Fibroblast of skin of right biceps (primary cell): ENCODE measurements at places on chromosomes 12 and 14.

GRCh38 chr12:95851606-95852005 lies 7.1 kb upstream of the SNRPF start:
- DNase-seq, result no peak

GRCh38 chr14:81473456-81474147 lies 60.1 kb downstream of the SEL1L start:
- DNase-seq, result no peak

GRCh38 chr12:51051787-51052186 lies 3.7 kb downstream of the LETMD1 start:
- no peak for DNase-seq

DNA sequence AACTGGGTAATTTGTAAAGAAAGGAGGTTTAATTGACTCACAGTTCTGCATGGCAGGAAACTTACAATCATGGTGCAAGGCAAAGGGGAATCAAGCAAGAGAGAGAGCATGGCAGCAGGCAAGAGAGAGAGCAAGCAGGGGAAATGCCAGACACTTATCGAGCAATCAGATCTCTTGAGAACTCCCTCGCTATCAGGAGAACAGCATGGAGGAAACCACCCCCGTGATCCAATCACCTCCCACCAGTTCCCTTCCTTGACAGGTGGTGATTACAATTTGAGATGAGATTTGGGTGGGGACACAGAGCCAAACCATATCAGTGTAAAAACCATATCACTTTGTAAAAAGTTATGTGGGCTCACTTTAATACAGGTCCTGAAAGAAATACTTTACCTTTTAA lies 56.4 kb upstream of the NEDD1 start:
- no peak for DNase-seq

- DNase-seq, result peak; percentile 79
These were observed 1047.5 kb upstream of the FLRT2 start for GRCh38 chr14:84482256-84483071.

GRCh38 chr12:112116232-112117060 lies 7.9 kb upstream of the NAA25 start:
- DNase-seq, result peak; percentile 67

DNA sequence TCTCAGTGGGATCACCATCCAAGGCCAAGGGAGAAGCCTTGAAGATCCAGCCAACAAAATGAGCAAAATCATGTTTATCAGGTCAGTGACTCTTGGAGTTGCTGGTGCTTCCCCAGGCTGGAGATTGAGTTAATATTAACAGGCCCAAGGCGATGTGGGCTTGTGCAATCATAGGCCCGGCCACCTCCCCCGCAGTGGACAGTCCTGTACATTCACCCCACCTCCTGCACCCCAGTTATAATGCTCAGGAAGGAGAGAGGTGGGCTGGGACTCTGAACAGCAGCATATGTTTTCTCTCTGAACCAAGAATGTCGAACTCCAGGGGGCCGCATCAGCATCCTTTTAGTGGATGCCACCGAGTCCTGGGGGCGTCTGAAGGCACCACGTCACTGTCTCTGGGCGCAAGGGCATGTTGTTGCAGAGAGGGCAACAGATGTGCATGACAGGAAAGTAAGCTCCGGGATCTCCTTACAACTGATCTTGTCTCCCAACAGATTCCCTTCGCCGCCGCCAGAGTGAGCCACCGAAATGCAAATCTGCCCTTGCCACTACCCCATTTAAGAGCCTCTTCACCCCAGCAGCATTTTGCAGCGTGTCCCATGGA lies 32.2 kb upstream of the SERPINA6 start:
- DNase-seq, result peak; percentile 53

DNA sequence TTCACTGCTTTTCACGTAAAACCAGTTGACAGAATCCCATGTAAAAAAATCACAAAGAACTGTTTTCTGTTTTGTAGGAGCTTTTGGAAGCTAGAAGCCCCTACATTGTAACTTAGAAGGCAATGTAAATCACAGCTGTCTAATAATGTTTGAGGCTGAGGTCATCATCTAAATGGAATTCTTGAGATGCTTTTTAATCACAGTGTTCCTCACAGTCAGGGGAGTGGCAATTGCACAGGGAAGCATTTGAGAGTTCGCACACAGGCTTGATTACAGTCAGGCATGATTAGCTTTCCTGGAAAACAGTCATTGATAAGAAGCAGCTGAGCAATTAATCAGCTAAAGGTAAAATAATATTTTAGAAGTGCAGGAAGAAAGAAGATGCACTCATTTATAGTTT lies 2.9 kb downstream of the SLC17A8 start:
- DNase-seq, result peak; percentile 32

DNA sequence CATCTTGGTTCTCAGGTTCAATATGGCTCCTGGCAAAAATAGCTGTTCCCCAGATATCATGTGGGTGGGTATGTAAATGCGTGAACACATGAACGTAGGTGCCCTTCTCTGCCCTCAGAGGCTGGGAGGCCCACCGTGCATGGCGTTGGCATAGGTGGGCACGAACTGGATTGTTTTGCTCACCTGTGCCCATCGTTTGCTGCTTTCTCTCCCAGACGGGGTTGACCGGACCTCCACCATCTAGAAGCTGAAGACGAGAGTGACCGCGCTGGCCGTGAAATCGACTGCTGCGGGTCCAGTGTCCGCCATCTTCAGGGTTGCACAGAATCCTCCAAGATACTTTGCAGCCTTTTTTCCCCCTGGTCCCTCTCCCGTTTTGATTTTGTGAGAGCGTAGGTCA lies 113.9 kb downstream of the GCH1 start:
- no peak for DNase-seq

GRCh38 chr12:91104812-91105466 lies 6.4 kb downstream of the LUM start:
- no peak for DNase-seq

DNA sequence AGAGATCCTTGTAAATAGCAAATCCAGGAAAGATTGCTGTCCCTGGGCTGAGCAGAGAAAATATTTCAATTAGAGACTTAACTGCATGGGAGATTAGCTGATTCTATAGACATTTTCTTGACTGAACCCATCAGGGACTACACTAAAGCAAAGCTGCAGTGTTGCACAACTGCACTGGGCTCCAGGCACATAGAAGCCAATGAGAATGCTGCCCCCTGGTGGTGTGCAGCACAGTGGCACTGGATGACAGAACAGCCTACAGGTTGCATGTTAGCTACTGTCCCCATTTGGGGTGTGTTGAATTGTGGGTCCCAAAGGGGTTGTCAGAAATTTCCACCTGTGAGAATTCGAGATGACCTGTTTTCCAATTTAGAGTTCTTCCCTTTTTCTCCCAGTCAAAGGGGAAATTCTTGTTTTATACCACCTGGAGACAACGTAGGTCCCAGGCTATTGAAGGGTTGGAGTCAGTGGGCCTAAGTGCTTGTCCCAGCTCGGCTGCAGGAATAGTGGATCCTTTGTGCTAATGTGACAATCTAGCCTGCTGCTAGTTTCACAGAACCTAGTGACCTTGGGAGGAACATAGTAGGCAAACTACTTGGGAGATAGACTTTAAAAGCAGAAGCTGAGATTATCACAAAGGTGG lies 114.7 kb downstream of the SLC8A3 start:
- DNase-seq, result peak; percentile 46

DNA sequence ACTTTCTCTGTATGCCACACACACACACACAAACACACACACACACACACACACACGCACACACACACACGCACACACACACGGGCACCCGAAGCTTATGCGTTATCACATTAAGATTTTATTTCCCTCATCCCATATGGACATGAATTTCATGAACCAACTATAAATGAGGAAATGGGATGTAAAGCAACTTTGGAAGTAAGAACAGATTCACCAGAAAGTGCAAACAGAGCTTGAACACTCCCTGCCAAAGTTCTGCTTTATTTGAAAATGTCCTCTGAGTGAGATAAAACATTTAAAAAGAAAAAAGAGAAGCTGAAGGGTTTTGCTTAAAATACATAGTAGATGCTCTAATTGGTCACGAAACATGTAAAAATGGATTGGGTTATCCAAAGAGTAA lies 90.4 kb upstream of the OTX2 start:
- DNase-seq, result no peak

GRCh38 chr14:51327376-51327775 lies 87.3 kb downstream of the TMX1 start:
- DNase-seq, result peak; percentile 37

DNA sequence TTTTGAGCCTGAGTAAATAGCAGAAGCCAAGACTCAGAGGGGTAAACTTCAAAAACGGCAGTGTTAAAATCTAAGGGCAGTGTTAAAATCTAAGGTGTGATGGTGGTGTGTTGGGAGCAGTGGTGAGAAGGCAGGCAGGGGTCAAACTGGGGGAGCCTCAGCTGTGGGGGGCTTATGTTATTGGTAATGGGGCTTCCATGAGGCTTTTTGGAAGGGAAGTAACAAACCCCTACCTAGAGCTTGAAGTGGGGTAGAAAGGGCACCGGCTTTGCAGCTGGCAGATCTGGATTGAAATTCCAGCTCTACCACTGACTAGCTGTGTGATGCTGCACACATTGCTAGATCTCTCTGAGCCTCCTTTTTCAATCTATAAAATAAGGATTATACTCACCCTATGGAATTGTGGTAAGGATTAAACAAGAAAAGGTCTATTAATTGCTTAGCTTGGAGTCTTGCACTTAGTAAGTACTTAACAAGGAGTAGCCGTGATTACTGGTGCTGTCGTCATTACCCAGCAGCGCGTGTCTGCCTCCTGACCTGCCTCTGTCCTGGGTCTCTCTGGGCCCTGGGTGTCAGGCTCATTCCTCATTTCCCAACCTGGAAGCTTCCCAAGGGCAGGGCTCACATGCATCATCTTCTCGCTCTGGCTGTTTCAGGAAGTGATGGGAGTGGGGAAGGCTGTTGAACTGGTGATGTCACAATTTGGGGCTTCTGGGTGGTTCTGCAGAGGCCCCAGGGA lies 18.5 kb upstream of the KRT80 start:
- peak; percentile 89 for DNase-seq

GRCh38 chr12:990661-991349 lies at the start of gene ERC1:
ERC1 (plus strand) TSS chr12:991223; CDS start chr12:1027904, 36,681 bp downstream.
- peak; percentile 92 for DNase-seq

GRCh38 chr14:36518031-36518585 lies 1.9 kb downstream of the NKX2-1 start:
- no peak for DNase-seq

- DNase-seq, result peak; percentile 25
These were observed 11.2 kb upstream of the RNU6-7 start for GRCh38 chr14:32190673-32191072.

GRCh38 chr14:44699391-44699790 lies 192.3 kb upstream of the FSCB start:
- no peak for DNase-seq

- peak; percentile 26 for DNase-seq
These were observed 9.9 kb downstream of the SPIC start for GRCh38 chr12:101485021-101485420.

- peak; percentile 79 for DNase-seq
These were observed 71.2 kb downstream of the VCPKMT start for GRCh38 chr14:50045039-50045711.

DNA sequence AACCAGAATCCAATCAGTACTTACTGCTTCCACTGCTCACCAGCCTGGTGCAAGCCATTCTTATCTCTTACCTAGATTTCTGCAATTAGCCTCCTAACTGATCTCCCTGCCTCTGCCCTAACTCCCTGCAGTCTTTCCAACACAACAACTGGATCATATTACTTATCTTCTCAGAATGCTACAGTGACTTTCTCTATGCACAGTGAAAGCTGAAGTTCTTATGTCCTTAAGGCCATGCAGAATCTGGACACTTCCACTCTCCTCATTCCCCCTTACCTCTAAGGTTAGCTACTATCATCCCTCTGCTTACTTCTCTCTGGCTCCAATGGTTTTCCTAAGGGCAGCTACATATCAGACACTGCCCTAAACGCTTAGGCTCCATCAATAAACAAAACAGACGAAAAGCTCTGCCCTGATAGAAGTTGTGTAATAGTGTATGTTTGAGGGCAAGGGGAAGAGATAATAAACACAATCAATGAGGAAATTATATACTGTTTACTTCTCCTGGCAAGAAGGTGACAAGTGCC lies 4.0 kb downstream of the KTN1 start:
- no peak for DNase-seq

DNA sequence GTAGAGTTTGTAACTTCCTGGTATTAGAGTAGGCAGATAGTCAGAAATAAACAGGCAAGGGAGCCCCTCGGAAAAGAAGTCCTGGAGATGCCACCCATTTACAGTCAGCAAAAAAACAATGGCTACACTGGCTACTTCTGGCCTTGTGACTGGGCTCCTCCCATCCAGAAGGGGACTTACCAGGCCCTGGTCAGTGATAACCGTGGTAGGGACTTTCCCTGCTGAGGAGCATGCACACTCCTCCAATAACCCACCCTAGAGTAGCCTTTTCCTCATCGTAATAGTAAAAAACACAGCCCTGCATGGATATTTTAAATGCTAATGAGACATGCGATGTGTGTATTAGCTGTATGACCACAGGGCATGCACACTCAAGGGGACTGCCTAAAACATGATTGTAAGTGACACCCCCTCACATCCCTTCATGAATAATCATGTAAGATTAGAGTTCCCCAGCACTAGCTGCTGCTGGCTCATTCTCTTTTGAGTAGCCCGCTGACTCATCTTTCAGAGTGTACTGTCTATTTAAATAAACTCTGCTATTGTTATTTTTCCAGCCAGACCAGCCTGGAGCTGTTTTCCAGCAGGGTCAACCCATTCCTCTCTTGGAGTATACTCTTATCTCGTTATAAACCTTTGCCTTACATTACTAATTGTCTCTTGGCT lies 413.8 kb upstream of the TMTC1 start:
- DNase-seq, result peak; percentile 46

GRCh38 chr14:47211263-47211662 lies 464.1 kb downstream of the MDGA2 start:
- no peak for DNase-seq

- DNase-seq, result no peak
These were observed 140.8 kb downstream of the DAD1 start for GRCh38 chr14:22448035-22448904.

DNA sequence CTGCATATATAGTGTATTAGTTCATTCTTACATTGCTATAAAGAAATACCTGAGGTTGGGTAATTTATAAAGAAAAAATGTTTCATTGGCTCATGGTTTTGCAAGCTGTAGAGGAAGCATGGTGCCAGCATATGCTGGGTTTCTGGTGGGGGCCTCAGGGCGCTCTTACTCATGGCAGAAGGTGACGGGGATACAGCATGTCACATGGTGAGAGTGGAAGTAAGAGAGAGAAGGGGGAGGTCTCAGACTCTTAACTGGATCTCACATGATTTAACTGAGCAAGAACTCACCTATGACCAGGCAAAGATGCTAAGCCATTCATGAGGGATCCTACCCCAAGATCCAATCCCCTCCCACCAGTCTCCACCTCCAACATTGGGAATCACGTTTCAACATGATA lies 15.9 kb upstream of the PAWR start:
- DNase-seq, result peak; percentile 26
